OCI-LY7 (cell line): ENCODE measurements at places on chromosomes 5 and 9. TPM values are rescaled to one million over a fixed set of nuclear protein-coding genes. Genes with fewer than 3 reads are reported as not detected.

- DNase-seq = peak; percentile 80
Observed at GRCh38 chr9:33225319-33226147, 14.4 kb upstream of the SPINK4 start.

DNA sequence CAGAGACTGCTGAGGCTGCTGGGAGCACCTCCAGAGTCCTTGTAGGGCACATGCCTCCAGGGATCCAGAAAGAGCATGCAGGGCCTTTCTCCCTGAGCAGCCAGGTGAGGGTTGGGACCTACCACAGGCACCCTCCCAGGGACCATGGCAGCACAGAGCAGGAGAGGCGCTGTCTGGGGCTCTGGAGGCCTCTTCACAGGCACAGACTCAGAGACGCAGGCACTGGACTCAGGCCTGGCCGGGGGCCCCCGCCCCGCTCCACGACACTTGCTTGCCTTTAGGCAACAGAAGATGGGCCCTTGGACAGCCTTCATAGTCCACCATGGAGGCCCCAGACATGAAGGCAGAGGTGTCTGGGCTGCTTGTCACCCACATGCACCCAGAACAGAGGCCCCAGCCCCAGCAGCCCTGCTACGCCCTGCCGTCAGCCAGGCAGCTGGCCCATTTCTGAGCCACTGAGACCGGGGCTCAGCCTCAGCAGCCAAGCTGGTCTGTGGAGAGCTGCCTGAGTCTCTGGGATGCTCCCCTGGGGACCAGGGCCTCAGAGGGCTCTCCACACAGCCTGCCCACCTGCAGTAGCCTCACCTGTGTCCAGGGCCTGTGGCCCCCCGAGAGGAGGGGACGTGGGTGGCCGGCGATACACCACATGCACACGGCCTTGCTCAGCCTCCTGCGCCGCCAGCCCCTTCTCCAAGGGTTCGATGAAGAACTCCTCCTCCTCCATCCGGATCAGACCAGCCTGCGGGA lies 72.8 kb downstream of the ADAMTS2 start:
- DNase-seq = no peak

Gene RNF44
- total RNA-seq = 164 and 207 TPM in 2 replicates

GRCh38 chr5:168447808-168448207 lies 38.5 kb upstream of the RARS1 start:
- DNase-seq = no peak

GRCh38 chr9:127336086-127336485 lies 60.9 kb upstream of the SLC2A8 start:
- no peak for DNase-seq
